Activated CD4-positive, alpha-beta T cell treated with anti-CD3 and anti-CD28 coated beads for 48 hours (primary cell): ENCODE measurements at places on chromosomes 2 and 18.
A peak's percentile ranks its signal among the peaks of the same experiment; 100 is the strongest.

DNA sequence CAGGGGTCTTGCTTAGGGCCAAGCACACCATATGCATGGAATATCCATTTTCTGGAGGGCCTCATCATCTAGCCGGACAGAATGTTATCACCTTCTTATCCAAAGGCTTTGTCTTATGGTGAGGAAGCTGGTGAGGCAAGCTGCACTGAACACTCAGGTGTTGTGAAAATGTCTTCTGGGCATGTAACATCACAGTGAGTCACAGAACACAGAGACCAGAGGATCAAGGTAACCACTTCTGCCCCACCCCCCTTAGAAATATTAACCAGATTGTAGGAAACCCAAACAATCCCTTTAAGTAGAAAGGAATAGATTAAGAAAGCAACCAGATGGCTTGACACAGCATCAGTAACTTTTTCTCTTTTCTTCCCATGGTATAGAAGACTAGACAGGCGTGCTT is 51.1 kb downstream of the MYO5B start:
- no peak for DNase-seq

GRCh38 chr2:42498497-42498896 is 4.7 kb upstream of the KCNG3 start:
- DNase-seq = no peak

DNA sequence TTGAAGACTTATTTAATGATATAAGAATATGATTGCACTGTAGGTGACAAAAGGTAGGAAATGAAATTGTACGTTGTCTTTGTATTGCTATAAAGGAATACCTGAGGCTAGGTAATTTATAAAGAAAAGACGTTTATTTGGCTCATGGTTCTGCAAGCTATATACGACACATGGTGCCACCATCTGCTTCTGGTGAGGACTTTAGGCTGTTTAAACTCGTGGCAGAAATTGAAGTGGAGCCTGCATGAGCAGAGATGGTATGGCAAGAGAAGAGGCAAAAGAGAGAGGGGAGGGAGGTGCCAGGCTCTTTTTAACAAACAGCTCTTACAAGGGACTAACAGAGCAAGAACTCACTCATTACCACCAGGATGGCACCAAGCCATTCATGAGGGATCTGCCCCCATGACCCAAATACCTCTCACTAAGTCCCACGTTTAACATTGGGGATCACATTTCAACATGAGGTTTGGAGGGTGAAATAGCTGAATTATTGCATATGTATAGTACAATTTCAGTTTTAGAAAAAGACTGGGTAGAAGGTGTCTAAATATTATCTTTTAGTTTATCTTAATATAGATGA is 86.8 kb downstream of the GULP1 start:
- DNase-seq = no peak

DNA sequence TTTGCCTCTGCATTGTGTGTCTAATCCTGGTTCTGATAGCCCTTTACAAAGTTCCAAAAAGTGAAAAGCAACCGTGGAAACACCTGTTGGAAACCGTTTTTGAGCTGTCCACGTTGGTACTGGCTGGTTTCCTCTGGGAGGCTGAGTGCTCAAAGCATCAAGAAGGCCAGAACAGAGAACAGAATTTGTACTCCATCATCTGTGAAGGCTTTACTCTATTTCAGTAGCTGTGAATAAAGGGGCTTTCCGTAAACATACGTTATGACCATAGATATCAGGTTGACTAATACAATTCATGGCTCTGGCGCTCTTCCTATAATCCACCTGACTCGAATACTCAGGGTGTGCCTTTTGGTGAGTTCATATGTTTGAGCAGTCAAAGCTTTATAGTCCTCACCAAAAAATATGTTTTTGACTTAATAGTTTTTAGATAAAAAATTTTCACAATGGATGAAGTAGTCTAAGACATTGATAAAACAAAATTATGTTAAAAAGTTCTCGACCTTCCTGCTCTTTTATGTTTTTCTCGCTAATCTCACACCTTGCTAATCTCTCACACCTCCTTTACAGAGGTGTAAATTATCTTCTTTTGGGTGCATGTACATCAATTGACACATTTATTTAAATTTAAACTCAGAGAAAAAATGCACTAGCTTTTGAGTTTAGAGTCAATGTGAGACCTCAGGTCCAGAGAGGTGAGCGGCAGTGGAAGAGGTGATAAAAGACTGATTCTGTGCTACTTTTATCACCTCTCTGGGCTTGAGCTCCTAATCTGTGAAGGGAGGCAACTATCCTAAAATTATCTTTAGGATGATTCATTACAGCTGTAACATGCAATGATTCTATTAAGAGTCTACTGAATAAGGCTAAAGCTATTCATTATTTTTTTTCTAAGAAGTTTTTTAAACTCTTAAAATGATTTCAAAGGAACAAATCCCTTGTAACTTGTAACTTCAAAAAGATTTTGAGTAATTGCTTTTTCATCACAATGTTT is 65.3 kb downstream of the CXCR4 start:
- peak; percentile 19 for DNase-seq

- DNase-seq = no peak
Measured at GRCh38 chr2:129491308-129491707, 488.2 kb upstream of the RAB6C start.

DNA sequence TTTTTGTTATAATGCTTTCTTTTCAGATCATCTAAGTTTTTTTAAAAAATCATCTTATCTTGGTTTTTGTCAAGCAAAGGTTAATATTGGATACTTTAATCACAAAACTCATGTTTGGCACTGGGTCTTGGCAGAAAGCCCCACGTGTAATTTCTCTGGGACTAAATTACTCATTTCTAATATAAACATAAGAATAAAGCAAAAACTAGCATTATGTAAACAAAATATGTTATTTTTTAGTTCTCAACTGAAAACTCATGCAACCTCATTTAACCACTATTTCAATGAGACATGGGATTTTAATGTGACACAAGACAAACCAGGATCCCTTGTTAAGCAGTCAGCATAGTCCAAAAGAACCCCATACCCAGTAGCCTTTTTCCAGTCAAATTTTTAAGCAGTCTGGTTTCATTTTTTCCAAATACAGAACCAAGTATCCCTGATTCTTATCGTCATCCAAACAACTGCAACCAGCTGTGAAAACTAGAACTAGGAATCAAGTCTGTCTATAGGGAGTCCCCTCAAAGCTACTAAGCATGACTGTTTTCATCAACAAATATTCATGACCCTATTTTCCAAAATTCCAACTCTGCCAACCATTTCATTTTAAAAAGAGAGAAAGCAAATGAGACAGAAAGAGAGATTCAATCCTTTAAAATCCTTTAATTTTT is 27.1 kb downstream of the PID1 start:
- DNase-seq = no peak

DNA sequence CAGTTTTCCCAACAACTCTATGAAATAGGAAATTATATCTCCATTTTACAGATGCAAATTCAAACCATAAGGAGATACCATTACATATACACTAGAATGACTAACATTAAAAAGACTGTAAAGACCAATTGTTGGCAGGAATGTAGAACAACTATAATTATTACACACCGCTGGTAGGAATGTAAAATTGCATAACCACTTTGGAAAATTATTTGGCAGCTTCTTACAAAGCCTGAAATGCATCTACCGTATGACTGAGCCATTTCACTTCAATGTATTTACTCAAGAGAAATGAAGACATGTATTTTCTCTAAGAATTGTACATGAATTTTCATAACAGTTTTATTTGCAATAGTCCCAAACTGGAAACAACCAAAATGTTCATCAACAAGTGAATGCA is 189.1 kb upstream of the BCL2L11 start:
- DNase-seq = no peak

- no peak for DNase-seq
Measured at GRCh38 chr2:238904716-238905115, 56.8 kb downstream of the TWIST2 start.

DNA sequence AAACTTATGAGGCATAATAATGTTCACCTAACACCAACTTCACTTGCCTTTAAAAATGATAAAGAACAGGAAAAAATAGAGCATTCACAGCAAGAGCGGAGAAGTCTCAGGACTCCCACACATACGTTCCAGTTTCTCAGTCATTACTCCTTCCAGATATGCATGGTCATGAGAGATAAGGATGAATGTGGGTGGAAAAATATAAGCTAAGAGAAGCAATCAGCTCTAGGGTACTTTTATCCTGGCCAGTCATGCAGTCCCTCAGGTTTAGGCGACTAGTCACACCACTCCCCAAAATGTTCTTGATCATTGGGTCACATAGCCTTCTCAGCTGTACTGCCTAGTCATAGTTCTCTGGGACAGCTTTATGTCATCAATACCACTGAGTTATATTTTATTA is 29.2 kb upstream of the CCDC178 start:
- DNase-seq = no peak

- DNase-seq = no peak
Measured at GRCh38 chr2:72581560-72582181, 244.2 kb downstream of the EXOC6B start.

- DNase-seq = no peak
Measured at GRCh38 chr18:46079336-46079735, 7.3 kb upstream of the PSTPIP2 start.

GRCh38 chr2:67216881-67217280 is 180.3 kb upstream of the ETAA1 start:
- DNase-seq = no peak

DNA sequence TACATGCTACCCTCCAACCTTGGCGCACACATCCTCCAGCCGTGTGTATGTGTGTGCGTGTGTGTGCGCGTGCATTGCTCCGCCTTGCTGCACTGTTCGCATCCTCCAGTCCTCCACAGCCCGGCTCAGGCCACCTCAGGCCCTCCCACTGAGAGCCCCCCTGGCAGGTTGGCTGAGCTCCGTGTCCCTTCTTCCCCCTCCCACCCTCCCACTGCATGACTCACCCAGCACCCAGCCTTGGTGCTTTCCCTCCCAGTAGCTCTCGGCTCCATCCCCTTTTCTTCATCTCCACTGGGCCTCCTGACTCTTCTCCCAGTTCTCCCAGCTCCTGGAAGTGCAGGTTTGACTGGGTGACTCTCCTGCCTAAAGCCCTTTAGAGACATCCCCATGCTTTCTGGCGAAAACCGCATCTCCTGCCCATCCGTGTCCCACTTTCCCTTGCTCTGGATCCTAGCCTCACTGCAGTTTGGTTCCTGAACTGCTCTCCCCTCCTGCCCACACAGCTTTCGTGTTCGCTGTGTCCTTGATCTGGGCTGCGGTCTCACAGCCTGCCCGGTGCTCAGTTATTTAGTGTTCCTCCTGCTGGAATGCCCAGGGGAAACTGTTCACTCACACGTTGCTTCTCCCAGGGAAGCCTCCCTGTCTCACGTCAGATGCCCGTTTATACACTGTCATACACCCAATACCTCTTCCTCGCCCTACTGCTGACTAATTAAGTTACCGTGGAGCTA is 4.9 kb downstream of the TMEM177 start:
- no peak for DNase-seq

GRCh38 chr2:227462462-227462951 is 9.4 kb upstream of the AGFG1 start:
- peak; percentile 63 for DNase-seq

DNA sequence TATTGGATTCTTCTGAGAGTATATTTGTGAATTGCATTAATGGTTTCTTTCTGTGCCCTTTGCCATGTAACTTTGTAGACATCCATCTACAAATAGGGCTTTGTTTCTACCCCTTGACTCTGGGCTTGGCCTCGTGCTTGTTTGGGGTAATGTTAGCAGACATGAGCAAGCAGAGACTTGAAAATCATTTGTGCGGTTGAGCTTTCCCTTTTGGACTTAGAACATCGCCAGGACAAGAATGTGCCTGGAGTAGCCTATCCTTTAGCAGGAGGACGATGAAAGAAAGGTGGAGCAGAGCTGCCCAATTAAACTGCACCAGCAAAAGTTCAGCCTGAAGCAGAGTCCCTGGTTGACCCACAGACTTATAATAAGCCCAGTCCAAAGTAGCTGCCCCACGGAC is 785.9 kb downstream of the EPHA4 start:
- no peak for DNase-seq

DNA sequence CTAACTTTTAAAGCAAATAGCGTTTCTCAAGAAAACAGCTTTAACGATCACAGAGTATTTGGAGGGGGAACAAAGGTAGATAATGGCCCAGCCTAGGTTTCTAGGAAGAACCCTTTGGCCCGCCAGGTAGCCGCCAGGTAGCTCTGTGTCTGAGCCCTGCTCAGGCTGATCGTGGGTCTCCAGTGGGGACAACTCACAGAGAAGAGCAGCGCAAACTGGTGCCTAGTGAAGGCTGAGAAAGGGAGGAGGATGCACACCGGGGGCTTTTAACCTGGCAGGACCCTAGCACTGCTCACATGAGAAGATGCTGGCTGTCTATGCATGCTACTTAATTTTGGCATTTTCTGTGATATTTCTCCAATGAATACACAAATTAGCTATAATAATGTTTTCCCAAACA is 5.8 kb downstream of the NGEF start:
- DNase-seq = no peak

GRCh38 chr2:63790906-63791305 is 50.8 kb upstream of the UGP2 start:
- DNase-seq = no peak

- DNase-seq = no peak
Measured at GRCh38 chr2:3172265-3172935, 205.2 kb downstream of the EIPR1 start.

GRCh38 chr2:5330961-5331360 is 361.2 kb upstream of the SOX11 start:
- no peak for DNase-seq
